T-cell (primary cell): ENCODE measurements at places on chromosomes 7 and 10.

- DNase-seq = no peak
These were observed 31.4 kb upstream of the SVIL start for GRCh38 chr10:29666201-29666600.

DNA sequence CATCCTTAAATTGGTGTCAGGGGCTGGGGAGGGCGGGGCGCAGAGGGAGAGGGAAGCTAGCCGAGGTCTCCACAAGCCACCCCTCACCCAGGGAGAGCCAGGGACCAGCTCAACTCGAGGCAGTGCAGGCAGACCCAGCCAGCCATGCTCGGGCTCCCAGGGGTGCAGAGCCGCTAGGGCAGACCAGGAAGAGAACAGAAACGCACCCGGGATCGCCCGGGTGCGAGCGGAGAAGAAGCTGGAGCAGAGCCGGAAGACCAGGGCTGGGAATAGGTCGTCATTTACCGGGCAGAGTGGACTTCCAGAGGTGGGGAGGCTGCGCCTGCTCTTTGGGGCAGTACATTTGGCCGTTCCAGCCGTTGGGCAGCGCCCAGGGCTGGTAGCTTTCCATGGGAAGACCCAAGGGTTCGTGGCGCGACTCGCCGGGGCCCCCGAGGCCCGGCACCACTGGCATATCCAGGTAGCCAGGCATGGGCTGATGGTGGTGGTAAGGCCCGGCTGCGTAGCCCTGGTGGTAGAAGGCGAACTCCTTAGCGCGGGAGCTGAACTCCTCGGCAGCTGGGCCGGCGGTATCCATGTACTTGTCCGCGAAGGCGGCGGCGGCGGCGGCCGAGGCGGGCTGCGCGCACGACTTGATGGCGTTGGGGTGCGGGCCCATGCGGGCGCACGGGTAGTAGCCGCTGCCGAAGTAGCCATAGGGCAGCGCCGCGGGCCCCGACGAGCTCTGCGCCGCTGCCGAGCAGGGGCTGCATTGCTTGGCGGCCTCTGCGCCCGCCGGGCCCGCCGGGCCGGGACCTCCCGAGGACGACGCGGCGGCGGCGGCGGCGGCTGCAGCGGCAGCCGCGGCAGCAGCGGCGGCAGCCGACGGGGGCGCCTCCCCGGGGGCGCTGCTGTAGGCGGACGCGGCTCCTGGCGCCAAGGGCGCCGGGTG, 755 bp downstream of the HOXA13 start:
- no peak for DNase-seq

- no peak for DNase-seq
These were observed 231.3 kb upstream of the NPY start for GRCh38 chr7:24052572-24053260.

GRCh38 chr7:15461576-15461975, 100.2 kb downstream of the AGMO start:
- no peak for DNase-seq

DNA sequence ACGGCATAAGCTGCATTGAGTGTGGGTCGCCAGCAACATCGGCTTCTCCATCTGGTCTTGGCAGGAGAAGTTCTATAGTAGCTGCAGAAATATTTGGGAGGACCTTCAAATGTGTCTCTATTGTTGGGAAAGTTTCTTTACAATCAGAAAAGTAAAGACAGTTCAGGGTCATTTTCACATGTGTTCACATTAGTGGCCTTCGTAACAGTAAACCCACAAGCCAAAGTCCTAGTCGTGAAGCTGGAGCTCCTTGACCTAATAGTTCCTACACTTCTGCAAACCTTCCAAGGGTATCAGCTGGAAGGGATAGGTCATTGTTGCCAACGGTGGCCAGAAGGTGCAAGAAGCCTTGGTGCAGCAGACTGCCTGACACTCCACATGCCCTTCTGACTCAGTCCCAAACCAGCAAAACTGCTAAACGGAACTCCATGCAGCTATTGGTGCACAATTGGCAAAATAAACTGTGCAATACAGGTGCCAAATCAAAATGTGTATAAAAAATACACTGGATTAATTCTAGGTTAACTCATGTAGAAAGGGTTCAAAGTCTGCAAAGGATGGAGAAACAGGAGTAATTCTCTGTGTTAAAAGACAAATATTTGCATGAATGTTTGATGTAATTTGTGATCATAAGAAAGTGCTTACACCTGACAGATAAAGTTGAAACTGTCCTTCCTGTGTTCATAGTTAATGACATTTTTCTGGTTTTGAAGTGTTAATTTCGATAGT, 102.8 kb upstream of the EGFR start:
- no peak for DNase-seq

- no peak for DNase-seq
These were observed 10.9 kb upstream of the PLAU start for GRCh38 chr10:73900064-73900463.
